ENCODE measurements at places on chromosomes 7 and 10.
A peak's percentile ranks its signal among the peaks of the same experiment; 100 is the strongest.

DNA sequence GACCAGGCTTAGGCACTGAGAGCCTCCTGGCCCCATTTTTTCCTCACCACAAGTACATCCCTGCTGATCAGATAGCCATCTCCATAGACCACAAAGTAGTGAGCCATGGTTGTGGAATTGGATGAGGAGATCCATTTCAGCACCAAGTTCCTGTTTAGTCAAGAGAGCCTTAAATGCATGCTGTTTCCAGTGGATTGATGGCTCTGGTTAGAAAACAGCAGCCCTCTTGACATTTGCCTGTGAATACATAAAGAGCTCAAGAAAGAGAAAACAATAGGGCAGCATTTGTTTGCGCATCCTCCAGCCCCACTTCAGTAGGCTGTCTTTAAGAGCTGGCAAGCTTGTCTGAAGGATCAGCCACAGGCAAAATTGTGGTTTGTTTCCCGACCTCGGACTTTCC, 251.2 kb downstream of the POU6F2 start:
- DNase-seq, result no peak

DNA sequence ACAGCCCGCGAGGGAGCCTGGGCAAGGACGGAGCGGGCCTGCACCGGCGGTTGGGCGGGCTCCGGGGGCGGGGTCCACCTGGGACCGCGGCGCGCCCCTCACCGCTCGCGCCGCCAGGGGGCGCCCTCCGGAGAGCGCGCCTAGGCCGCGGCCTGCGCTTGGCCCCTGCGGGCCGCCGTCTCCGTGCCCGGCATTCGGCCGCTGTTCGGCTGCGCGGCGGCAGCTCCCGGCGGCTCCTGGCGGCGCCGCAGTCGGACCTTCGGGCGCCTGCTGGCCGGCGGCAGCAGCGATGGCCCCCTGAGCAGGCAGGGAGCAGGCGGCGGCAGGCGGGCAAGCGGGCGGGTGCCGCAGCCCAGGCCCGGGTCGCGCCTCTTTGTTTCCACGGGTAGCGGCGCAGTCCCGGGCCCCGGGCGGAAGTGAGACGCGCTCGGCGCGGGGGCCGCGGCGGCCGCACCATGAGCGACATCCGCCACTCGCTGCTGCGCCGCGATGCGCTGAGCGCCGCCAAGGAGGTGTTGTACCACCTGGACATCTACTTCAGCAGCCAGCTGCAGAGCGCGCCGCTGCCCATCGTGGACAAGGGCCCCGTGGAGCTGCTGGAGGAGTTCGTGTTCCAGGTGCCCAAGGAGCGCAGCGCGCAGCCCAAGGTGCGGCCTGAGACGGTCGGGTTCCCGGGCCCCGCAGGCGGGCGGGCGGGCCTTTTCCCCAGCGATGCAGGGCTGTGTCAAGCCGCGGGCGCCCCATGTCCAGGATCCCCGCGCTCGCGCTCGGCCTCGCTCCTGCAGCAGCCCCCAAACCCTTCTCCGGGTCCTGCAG, at the start of gene INTS15:
Gene INTS15, plus strand, starts transcription at position 193 of the 816 bp plus-strand sequence. Its CDS starts 263 bp downstream, at position 456.
- peak; percentile 79 for DNase-seq

GRCh38 chr10:117928741-117929140, 118.0 kb downstream of the RAB11FIP2 start:
- DNase-seq, result no peak

- no peak for DNase-seq
These were observed 143.1 kb upstream of the CDCA7L start for GRCh38 chr7:22088827-22089226.

DNA sequence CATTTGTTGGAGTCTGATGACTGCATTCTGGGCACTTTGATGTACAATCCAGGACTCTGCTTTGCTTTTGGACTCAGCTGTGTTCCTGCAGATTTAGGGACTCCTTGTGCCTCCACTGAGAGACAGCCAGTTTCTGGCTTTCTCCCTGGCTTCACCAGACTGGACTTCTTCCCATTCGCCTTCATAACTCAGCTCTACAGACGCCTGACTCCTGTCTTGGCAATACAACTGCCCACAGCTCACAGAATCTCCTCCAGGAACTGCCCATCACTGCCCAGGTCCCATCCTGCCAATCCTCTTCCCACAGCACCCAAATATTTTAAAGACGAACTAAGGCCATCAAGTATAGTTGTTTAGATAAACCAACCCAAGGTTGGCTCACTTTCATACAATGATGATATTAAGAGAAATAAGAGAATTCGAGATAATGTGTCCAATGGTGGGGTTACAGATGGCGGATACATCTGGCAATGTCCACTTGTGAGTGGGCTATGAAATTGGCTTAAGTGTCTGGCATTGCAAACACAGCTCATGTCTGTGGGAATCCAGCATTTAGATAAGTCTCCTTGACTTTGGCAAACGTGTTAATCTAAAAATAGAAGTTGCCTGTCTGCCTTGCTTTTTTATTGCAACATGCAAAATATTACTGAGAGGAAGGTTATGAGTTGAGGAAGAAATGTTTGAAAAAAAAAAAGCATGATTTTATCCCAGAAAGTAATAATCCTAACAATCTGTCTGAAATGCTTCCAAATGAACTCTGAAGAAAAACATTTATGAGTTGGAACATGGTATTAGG, 95.1 kb downstream of the ITGA8 start:
- DNase-seq, result no peak

GRCh38 chr10:90872648-90873020, 860 bp downstream of the RPP30 start:
- DNase-seq, result no peak

GRCh38 chr7:111865430-111865829, 303.1 kb upstream of the IMMP2L start:
- no peak for DNase-seq

GRCh38 chr10:28881171-28881882, 204.0 kb downstream of the BAMBI start:
- DNase-seq, result no peak

- no peak for DNase-seq
These were observed 302.2 kb downstream of the ADARB2 start for GRCh38 chr10:1434912-1435692.

DNA sequence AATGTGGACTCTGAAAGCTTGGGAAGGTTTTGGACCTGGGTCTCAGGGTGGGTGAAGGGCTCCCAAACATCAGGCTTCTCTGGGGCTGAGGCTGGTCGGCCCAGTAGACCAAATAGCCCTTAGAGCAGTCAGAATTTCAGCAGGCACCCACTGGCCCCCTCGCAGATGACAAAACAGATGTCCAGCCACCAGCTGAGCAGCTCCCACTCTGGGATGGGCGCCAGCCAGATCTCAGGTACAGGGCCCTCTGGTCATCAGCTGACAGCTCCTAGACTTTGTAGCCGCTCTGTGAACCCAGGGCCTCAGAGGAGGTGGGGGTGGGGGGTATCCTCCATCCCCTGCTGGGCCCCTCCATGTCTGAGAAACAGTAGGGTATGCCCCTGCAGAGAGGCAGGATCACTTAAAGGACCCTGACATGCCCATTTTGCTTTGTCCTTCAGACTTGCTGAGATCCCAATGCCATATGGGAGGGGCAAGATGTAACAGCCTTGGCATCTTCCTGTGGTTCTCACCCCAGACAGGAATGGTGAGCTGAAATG, 26.5 kb downstream of the HSPA12A start:
- DNase-seq, result no peak

GRCh38 chr7:103705542-103705941, 259.5 kb upstream of the SLC26A5 start:
- DNase-seq, result no peak

DNA sequence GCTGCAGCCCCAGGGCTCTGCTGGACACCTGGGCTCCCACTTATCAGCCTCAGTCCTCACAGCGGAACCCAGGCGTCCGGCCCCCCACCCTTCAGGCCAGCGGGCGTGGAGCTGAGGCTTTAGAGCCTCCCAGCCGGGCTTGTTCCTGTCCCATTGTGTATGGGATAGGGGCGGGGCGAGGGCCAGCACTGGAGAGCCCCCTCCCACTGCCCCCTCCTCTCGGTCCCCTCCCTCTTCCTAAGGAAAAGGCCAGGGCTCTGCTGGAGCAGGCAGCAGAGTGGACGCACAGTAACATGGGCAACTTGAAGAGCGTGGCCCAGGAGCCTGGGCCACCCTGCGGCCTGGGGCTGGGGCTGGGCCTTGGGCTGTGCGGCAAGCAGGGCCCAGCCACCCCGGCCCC, 2.7 kb downstream of the NOS3 start:
- no peak for DNase-seq

DNA sequence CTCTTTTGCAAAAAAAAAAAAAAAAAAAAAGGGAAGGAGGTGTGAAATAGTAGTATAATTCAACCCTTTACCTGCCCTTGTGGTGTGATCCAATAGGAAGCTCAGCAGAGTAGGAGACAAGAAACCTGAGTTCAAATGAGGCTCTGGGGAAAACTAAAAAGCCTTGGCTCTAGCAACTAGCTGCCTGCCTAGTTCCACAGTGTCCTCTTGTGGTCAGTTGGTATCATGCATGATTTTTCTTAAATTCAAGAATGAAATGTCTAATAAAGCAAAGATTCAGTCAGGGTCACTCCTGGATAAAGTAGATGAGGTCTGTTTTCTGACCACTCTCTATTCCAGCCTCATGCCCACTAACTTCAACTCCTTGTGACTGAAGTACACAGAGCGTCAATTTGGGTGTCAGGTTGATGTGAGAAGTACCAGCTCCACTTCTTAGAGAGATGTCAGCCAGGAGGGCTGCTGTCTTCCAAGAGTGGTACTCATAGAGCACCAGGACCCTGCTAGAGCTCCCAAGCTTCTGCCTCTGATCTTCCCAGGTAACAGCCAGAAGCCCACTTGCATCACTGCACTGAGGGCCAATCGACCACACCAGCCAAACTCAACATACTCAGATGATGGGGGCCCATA, 10.5 kb downstream of the LSM5 start:
- DNase-seq, result no peak

GRCh38 chr7:138515001-138515528, 55.0 kb downstream of the TRIM24 start:
- no peak for DNase-seq

DNA sequence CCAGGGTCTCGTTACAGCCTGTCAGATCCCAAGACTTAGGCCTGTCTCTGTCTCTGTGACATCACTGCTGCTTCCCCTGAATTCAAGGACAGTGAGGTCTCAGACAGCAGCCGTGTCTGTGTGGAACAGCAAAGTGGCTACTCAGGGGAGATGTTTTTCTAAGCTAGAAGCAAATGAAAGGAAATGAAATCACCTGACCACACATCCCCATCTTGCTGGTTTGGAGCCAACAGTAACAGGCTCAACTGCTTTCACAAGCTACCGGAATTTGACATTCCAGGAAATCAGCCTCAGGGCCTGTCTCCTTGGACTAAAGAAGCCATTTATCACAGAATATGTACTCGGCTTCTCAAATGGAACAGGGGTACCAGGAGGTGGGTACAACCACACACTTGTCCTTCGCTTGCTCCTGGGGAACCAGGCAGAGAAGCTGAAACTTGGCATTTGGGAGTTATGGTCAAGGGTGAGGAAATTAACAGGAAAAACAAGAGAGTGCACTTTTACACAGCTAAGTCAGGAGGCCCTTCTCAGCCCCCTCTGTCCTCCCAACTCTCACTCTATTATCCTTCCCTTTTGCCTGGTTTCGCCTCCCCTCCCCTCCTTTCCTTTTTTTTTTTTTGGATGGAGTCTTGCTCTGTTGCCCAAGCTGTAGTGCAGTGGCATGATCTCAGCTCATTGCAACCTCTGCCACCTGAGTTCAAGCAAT, 73.2 kb downstream of the SPDYE5 start:
- peak; percentile 60 for DNase-seq

DNA sequence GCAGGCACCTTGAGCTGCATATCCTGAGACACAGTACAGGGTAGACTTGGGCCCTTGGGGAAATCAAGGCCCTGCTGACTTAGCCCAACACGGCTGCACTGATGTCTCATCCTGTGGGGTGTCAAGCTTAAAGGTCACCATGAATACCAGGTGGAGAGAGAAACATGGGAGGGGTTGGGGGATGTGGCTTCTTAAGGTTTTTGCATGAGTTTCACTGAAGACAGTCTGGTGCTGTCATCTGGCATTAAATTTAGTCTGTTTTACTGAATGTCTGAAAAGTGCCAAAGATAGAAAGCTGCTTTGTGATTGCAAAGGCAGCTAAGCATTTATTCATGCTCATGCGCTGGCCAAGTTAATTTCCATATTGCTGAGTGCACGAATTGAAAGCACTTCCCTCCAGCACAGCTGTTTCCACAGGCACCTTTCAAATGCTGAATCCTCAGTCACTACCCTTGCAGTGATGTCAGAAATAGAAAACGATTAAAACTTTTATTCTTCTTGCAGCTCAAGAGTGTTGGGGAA, 102.1 kb downstream of the OSBPL3 start:
- no peak for DNase-seq

GRCh38 chr7:11127114-11127785, 153.6 kb downstream of the PHF14 start:
- no peak for DNase-seq
